ENCODE measurements at places on chromosomes 4 and X.

DNA sequence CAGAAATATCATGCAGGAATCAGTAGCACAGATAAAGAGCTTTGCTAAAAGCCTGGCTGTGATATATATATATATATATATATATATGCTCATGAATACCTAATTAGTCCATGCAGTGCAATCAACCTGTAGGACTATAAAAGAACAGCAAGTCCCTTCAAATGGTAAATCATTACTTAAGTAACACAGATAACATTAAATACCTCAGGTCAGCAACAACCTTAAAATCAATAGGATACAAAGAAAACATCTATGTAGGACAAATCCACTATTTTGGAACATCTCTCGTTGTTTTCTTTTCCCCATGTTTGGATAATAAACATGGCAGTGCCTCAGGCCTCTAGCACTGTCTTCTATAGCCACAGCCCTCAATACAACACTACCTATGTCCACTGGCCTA is 106.6 kb downstream of the FNIP2 start:
- DNase-seq = no peak

DNA sequence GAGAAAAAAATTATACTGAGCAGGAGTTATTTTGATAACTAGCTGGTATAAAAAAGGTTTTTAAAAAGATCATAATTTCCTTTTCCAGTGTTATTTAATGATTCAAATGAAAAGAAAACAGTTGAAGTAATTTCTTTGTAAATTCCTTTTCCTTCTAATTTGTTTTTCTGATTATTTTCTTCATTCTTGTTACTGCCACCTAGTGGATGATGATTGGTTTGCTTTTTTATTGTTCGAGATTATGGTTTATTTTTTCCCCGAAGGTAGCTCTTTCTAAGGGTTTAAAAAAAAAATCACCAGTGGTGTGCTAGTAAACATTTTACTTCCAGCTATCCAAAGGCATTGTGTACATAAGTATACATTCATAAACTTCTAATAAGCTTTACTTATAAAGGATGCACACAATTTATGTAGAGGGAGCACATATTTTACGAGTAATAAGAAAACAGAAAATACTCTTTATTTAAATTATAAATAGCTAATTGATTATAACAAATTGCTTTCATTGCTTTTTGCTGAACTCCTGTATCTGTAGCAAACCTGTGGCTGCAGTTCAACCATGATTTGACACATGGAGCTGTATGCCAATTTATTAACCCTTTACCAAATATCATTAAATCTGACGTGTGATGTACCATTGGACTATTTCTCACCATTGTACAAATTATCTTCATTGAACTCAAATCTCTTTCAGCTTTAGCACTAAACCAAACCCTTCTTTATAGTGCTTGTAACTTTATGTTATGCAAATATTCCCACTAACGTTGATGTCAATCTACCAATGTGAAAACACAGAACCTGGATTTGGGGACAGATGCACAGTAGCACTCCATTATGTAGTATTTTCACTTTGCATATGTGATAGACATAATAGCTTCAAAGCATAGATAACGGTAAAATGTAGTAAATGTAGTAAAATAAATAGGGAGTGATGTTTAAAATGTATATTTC is 97.8 kb upstream of the ANK2 start:
- no peak for DNase-seq

- no peak for DNase-seq
These were observed 88.5 kb downstream of the PHKA2 start for GRCh38 chrX:18895189-18895951.

- DNase-seq = no peak
These were observed 24.1 kb downstream of the NAT8L start for GRCh38 chr4:2083116-2083825.

DNA sequence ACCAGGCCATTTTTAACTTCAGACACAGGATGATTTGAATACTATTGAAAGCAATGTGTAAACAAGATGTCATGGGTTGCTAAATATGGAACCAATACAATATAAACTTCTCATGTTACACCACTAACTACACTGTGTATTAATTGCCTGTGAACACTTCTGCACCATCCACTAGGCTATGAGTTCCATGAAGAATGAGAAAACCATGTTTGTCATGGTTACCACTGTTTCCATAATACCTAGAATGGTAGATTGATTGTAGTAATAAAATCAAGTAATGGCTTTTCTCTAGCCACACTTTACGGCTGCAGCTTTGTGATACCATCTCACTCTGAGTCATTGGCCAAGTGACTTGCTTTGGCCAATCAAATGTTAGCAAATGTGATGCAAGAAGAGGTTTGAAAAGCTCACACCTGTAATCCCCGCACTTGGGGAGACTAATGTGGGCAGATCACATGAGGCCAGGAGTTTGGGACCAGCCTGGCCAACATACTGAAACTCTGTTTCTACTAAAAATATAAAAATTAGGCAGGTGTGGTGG is 19.9 kb upstream of the CYBB start:
- DNase-seq = no peak

Measured in activated CD8-positive, alpha-beta memory T cell treated with anti-CD3 and anti-CD28 coated beads for 1 hour (primary cell).